ENCODE measurements at places on chromosomes 3 and 15.
A peak's percentile ranks its signal among the peaks of the same experiment; 100 is the strongest.

DNA sequence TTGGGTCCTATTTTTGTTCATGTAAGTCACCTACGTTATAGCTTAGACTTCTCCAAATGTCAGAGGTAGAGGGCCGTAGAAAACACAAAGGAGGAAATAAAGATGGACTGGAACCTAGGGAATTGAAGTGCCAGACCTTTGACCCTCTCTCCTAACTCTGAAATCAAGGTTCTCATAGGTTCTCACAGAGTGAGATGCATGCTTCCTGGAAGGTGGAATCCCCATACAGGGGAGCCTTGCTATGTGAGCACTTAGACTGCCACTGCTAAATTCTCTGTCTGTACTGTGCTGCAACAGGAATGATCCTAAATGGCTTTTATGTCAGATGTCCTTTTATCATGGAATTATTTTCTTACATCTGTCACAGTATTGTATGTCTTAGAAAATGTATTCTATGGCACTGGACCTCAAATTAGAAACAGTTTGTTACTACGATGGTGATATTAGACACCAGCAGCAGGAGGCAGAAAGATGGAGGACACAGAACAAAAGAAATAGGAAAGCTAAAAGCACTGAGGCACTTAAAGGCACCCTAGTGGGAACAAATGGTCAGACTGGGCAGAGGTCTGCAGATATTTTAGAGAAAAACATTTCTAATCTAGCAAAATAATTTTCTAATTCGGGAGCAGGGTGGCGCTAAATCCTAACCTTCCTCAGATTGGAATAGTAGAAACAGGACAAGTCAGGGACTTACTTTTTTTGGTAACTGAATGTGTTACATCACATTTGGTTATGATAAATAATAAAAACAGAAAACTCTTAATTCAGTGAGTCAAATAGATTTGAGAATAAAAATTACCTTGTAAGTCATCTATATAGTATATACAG lies 60.2 kb upstream of the CDAN1 start:
- peak; percentile 13 for DNase-seq

GRCh38 chr15:38127306-38127771 lies 125.3 kb upstream of the SPRED1 start:
- peak; percentile 41 for DNase-seq

DNA sequence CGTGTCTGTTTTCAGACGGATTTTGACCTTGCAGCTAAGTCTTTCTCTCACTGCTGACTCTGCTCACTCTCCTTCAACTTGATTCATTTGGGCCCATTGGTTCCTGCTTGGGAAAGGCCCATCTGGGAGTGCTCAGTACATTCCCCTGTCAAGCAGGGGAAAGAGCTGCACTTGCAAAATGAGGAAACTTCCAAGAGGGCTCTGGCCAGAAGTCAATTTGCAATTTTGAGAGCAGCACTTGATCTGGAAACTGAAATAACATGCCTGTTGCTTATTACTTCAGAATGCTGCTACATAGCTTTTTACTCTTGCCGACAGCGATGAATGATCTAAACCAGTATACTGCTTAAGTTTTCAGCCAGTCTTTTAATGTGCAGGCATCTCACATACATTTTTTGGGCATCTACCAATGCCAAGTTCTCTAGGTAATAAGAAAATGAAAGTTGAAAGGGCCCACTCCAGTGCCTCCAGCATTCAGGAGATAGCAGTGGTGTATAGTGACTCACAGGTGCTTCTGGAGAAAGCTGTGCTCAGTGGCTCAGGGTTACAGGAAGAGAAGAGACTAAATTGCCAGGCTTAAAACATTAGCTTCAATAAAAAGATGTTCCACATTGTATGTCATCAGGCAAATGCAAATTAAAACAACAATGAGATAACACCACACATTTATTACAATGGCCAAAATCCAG lies 70.1 kb upstream of the RORA start:
- no peak for DNase-seq

- peak; percentile 51 for DNase-seq
Observed at GRCh38 chr15:68693071-68693470, 114.3 kb downstream of the CORO2B start.

DNA sequence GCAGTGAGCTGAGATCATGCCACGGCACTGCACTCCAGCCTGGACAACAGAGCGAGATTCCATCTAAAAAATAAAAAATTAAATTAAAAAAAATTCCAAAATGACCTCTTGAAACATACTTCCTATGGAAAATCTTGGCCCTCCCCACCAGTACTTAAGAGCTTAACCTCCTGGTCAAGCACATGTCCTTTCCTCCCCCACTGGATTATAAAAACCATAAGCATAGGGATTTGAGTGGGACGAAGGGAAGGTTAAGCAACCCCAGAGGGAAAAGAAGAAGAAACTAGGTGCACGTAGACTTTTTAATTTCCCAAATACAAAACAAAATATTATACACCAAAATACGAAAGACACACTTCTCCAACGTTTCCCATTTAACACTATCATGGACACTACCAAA lies 25.3 kb downstream of the SLC4A7 start:
- no peak for DNase-seq

All from EL (cell line).